Right ventricle myocardium inferior (tissue), 1 donor: ENCODE measurements at places on chromosomes 4 and X.

DNA sequence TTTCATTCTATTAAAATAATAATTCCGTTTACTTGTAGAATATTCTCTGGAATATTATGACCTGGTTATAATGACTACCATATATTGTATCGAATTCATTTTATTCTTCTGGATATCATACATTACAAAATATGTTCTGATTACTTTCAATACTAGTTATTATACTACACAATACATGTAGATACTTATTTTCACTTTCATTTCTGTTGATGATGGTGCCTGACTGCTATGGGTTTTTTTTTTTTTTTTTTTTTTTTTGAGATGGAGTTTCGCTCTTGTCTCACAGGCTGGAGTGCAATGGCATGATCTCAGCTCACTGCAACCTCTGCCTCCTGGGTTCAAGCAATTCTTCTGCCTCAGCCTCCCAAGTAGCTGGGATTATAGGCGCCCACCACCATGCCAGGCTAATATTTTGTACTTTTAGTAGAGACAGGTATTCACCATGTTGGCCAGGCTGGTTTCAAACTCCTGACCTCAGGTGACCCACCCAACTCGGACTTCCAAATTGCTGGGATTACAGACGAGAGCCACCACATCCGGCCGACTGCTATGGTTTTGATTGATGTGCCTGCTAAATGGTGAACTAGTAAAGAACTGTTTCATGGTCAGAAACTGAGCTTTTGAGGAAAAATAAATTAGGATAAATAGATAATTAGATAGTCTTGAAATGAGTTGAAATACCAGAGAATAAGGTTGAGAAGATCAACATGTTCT, 39.5 kb downstream of the PCDH10 start:
- peak; percentile 17 for DNase-seq

GRCh38 chr4:17780501-17781299, 721 bp downstream of the FAM184B start:
- DNase-seq: peak; percentile 69

DNA sequence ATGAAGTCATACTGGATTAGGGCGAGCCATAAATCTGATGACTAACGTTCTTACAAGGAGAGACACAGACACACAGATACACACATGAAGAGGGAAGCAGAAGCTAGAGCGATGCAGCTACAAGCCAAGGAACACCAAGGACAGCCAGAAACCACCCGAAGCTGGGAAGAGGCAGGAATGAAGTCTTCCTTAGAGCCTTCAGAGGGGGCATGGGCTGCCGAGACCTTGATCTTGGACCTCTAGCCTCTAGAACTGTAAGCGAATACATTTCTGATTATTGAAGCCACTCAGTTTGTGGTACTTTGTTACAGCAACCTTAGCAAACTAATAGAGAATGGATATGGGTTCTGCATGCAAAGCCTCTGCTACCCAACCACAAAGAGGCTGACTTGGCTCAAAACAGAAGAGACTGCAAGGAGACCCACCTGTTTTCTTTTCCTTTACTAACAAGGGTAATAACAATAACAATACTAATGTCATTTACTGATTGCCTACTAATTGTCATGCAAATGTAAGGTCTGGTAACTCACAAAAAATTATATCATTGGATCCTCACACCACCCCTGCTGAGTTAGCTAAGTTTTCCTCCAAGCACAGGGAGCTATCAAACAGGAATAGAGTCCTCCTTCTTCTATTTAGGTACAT, 10.1 kb upstream of the LDB2 start:
- DNase-seq: no peak

DNA sequence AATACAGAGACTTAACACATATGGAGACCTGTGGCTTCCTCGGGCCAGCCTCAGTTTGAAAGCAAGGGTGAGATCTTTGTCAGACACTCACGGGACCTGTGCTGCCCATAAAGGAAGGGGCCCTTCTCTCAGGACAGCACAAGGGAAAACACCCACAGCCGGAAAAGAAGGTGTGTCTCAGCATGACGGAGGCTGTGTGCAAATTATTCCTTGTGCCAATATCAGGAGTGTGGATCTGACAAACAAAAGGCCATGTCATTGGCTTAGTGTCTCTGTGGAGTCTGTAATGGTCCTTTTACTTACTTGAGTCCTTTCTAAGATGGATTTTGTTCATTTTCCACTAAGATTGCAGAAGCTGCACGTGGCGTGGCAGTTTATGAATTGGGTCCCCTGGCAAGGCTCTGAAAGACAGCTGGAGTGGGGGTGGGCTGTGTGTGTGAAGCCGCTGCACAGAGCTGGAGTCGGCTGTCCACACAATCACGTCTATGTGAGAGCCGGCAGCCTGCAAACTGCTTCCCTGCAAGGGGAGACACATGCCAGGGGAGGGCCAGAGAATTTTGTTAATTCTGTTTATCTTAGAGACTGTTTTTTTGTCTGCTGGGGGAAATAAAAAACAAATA, 1.9 kb downstream of the ENPP6 start:
- DNase-seq: no peak
